ENCODE measurements at places on chromosomes 1 and 21.

DNA sequence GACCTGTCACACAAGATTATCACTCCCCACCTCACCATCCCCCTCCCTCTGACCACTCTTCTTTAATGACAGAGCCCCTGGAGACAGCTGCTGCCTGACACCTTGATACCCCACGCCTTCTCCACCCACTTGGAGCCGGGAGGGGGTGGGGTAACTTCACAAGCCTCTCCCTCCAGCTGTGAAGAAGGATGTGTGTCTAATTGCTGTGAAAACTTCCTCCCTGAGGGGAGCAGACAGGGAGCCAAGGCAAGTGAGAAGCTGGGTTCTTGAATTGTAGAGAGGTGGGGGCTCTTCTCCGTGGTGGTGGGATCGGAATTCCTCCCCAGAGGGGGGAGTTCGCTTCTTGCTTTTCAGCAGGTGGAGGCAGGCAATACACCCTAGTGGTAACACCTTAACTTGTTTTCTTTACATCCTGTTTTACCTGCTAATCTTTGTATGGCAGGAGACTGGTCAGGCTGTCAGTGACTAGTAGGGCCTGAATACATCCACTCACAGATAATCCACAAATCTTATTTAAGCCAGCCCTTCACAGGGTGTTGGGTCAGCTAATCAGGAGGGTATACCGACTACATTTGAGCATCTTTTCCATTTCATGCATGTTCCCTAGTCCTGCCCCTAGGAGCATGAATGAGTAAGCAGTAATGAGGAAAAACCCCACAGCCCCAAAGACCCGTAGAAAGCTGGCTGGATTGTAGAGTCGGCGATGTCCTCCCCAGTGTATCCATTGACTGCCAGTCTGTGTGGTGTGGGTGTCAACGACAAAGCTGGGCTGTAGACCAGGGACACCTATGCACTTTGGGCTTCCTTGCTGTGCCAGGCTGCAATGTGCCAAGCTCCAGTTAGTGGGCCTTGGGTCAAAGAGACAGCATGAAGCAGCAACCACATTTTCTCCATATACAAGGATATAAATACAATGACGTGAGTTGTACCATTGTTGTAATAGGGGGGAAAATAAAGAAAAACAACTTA lies 57.3 kb downstream of the NFASC start:
- no peak for DNase-seq

GRCh38 chr1:154456631-154457030 lies 45.4 kb upstream of the TDRD10 start:
- DNase-seq, result no peak

DNA sequence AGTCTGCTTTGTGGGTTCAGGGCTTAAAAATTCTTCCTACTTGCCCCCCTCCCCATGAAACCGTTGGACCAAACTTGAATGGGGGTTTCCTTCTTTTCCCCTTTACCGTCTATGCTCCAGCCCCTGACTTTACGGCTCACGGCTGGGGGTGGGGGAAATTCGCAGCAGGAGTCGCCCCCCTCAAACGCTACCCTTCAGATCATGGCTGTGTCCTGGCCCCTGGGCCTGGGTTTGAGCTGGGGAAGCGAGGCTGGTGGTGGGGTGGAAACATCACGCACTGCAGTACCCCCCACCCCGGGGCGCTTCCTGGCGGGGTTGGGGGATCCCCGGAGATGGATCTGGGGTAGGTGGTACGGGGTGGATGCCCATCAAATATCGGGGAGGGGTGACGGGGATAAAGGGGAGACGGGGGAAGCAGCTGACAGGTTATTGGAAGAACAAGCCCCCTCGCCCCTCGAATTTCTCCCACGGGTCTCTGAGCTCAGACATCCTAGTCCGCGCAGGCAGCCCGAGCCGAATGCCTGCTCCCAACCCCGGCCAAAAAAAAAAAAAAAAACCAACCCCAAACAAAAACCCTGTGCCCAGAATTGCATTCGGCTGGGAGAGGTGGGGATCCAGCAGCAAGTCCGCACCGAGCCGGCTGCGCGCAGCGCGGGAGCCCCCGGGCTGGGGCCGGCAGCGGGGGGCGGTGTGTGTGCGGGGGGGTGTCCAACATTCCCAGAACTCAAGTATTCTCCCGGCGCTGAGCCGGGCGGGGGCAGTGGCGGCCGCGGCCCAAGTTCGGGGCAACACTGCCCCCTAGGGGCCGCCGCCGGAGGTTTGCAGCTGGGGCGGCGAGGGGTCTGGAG lies 59.0 kb upstream of the ACOT11 start:
- peak; percentile 29 for DNase-seq

DNA sequence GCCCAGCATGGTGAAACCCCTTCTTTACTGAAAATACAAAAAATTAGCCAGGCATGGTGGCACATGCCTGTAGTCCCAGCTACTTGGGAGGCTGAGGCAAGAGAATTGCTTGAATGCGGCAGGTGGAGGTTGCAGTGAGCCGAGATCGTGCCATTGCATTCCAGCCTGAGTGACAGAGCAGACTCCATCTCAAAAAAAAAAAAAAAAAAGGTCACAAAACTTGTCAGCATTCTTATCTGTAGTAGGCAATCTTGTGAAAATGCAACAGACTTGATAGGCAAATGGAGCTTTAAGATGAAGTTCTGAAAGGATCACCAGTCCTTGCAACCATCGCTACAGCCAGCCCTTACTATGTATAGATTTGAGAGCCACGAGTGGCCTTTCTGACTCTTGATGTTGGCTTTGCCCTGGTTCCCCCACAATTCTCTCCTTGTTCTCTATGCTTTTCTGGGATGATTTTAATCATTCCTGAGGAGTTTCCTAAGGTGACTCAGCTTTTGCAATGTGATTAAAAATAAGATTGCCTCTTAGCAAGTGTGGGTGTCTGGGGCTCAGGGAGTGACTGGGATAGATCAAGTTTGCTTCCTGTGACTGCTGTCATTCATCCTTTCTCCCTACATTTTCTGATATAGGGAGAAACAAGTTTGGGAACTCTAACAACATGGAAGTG lies 7.1 kb upstream of the MAP1LC3C start:
- DNase-seq, result no peak

DNA sequence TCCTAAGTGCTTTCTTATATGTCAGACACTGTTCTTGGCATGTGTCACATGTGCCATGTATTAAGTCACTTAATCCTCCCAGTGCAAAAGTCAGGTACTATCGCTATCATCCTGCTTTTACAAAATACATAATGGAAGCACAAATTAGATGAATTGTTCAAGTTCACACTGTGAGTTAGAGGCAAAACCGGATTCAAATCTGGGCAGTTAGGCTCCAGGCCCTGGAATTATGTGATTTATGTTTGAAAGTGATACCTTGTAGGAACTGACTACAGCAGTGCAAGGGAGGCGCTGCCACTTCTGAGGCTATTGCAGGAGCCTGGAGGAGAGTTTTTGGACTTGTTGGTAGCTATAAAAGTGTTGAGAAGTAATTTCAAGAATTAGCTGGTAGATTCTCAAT lies 358.3 kb downstream of the HLX start:
- no peak for DNase-seq

DNA sequence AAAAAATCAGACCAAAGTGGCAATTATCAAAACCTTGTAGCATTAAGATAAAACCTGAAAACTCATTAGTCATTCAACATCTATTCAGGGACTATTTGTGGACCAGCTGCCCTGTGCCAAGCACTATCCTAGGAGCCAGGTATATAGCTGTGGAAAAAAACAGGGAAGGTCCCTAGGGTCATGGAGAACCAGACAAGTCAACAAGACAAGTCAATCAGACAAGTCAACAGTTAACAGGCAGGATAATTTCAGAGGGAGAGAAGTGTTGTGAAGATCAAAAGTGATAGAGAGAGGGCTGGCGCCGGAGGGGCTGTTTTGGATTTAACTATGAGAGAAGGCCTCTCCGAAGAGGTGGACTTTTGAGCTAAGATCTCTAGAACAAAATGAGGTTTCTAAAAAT lies 3.3 kb upstream of the ATP1A4 start:
- no peak for DNase-seq

DNA sequence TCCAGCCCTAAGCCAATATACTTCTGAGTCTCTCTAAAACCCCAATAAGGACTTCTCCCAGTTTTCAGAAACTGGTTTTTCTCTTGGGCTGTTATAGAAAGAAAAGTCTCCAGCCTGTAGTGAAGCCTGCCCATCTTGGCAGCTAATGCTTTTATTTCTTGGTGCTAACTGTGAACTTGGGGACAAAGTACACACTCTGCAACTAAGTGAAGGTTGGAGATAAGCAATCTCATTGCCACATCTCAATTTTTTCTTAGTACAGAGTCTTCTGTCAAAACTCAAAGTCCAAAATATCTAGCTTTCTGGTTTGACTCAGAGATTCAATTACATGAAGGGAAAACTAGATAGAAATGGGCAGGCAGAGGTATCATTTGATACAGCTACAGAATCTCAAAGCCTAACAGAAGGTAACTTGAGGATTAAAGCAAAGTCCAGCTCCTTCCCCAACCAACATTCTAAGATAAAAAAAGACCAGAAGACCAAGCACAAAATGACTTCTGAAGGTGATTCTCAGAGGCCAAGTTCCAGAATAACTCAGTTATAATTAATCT lies 14.0 kb downstream of the AK2 start:
- DNase-seq, result no peak

- no peak for DNase-seq
Measured at GRCh38 chr1:83807821-83808220, 191.1 kb downstream of the TTLL7 start.

DNA sequence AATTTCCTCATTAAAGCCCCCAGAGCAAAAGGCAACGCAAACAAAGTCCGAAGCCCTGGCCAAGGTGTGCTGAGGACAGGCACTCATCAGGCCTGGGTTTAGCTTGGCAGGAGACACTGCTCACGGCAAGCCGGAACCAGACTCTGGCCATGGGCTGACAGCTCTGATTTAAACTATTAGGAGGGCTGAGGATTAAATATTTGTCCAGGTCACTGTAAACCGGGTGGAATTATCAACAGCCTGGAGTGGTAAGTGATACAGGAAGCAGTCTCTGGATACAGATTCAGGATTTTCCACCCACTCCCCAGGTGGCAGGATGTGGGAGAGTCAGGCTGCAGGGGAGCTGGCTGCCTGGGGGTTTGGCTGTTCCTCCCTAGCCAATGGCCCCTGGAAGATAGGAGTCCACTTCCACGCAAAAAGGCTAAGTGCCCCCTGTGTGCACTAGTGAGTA lies 42.4 kb downstream of the SLC66A1 start:
- DNase-seq, result no peak

- no peak for DNase-seq
Measured at GRCh38 chr1:234875328-234875952, 253.2 kb downstream of the TOMM20 start.

GRCh38 chr1:174266476-174266875 lies 107.2 kb downstream of the RABGAP1L start:
- no peak for DNase-seq

- no peak for DNase-seq
Measured at GRCh38 chr1:98373056-98373455, 288.5 kb upstream of the SNX7 start.

- DNase-seq, result no peak
Measured at GRCh38 chr1:98304888-98305287, 356.6 kb upstream of the SNX7 start.

GRCh38 chr21:28196981-28197380 lies 795.7 kb downstream of the LTN1 start:
- DNase-seq, result no peak

GRCh38 chr1:215986401-215986800 lies 419.3 kb downstream of the KCTD3 start:
- no peak for DNase-seq

GRCh38 chr1:30687886-30688285 lies 35.5 kb downstream of the MATN1 start:
- no peak for DNase-seq

DNA sequence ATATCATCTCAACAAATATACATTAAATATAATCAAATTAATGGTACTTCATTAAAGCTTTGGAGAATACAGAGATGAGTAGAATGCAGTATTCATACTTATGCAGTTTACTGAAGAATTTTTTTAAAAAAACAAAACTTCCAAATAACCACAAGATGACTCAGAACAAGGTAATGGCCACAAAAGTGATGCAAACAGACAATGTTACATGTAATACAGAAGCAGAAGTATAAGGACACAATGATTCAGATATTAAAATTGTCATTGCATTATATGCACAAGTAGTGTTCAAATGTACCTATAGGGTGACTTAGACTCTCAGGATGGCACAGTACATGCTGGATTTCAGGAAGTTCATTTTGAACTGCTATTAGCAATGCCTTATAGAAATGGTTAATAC lies 227.2 kb upstream of the ST6GALNAC5 start:
- DNase-seq, result no peak

- no peak for DNase-seq
Measured at GRCh38 chr1:100924991-100925390, 29.1 kb downstream of the SLC30A7 start.

DNA sequence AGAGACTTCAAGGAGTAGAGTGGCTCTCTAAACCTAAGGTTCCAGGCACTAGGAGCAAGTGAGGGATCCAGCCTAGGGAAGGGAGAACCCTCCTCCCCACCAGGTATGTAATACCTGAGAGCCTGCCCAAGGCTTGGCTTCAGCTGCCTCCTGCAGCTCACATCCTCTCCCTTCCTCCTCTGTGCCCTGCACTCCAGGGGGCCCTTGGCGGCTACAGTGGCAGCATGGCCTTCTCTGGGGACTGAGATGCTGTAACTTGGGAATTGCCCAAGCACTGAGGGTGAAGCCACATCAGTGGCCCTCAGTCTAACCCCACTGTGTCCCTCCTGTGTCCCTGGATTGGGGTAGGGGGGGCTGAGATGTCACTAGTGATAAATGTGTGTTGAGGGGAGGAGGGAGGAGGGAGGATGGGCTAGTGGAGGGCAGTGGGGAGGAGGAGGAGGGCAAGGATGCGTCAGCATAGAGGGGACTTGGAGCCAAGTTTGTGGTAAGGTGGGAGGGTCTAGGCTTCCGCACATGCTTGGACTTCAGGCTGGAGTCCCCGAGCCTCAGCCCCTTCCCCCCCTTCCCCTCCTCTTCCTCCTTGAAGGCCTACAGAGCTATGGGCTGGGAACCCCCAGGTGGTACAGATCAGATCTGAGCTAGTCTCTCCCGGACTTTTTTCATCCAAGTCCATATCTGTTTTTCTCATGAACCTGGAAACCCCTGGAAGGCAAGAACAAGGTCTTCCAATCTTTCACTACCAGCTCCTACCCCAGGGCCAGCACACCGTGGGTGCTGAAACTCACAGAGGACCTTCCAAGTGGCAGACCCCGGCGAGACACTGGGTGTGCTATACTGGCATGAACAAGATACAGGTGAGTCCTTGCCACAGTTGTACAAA lies 17.5 kb downstream of the COL9A2 start:
- no peak for DNase-seq

- DNase-seq, result no peak
Measured at GRCh38 chr1:160637821-160638539, 8.9 kb downstream of the SLAMF1 start.

DNA sequence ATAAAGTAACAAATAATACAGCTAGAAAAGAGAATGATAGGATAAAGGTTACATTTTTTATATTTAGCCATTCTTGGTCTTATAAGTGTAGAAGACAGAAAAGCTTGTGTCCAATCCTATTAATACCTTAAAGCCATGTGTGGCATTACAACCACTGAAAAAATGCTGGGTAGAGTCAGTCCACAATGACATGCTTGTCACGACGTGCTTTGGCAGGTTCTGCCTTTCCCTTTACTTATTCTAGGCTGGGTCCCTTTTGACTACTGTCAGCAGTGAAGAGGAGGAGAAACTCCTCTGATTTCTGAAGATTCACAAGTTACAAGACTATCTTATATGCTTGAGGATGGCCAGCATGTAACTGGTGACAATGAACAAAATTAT lies 14.6 kb upstream of the AIM2 start:
- no peak for DNase-seq

GRCh38 chr1:101051688-101052638 lies 26.4 kb upstream of the DPH5 start:
- no peak for DNase-seq

GRCh38 chr1:75426688-75427087 lies 184.2 kb downstream of the SLC44A5 start:
- DNase-seq, result no peak

All from stimulated activated CD4-positive, alpha-beta T cell treated with anti-CD3 and anti-CD28 coated beads, Interleukin-1b, Interleukin-23, amount 100 ng/mL, for 1 hour (primary cell).